Thyroid gland (tissue), 4 donors: ENCODE measurements at places on chromosomes 2 and 18. TPM values are rescaled to one million over a fixed set of nuclear protein-coding genes. Genes with fewer than 3 reads are reported as not detected.

- no peak for DNase-seq
- no peaks in the 10 kb centered on the region for H3K36me3 ChIP-seq
- H3K27me3 ChIP-seq, result no peaks in the 10 kb centered on the region
- H3K27ac ChIP-seq, result no peak overlapping the region
- no peaks in the 10 kb centered on the region for H3K4me1 ChIP-seq
Observed at GRCh38 chr18:66742832-66743231, 138.9 kb upstream of the CDH19 start.

GRCh38 chr2:190891372-190891771 lies 10.8 kb downstream of the GLS start:
- no peak overlapping the region for H3K4me3 ChIP-seq
- H3K27ac ChIP-seq, result no peak overlapping the region
- peaks cover 61% of the 10 kb centered on the region for H3K4me1 ChIP-seq
- H3K36me3 ChIP-seq, result no peaks in the 10 kb centered on the region
- H3K27me3 ChIP-seq, result no peaks in the 10 kb centered on the region

The SNTG2 gene
- total RNA-seq, result 11.3 TPM

The CXCR4 gene
- 17.5 TPM for total RNA-seq

The SERPINB11 gene
- not detected for total RNA-seq

The CCDC121 gene
- 9.9 TPM for total RNA-seq

The WDR12 gene
- 7.8 TPM for total RNA-seq
